Kidney (tissue), 22 donors: ENCODE measurements at places on chromosomes 2 and 18. TPM values are rescaled to one million over a fixed set of nuclear protein-coding genes. Genes with fewer than 3 reads are reported as not detected.

Gene GAL3ST2
- 0.39 TPM for polyA plus RNA-seq

Gene ARHGEF4
- polyA plus RNA-seq: 0.90 TPM

Gene DCDC2C
- not detected for polyA plus RNA-seq

- H3K4me3 ChIP-seq: no peak overlapping the region
- H3K4me1 ChIP-seq: peaks cover 12% of the 10 kb centered on the region
- H3K27me3 ChIP-seq: no peaks in the 10 kb centered on the region
- no peak overlapping the region for H3K27ac ChIP-seq
- DNase-seq: no peak
- no peaks in the 10 kb centered on the region for H3K36me3 ChIP-seq
These were observed 113.3 kb downstream of the FAM210A start for GRCh38 chr18:13613099-13613498.

DNA sequence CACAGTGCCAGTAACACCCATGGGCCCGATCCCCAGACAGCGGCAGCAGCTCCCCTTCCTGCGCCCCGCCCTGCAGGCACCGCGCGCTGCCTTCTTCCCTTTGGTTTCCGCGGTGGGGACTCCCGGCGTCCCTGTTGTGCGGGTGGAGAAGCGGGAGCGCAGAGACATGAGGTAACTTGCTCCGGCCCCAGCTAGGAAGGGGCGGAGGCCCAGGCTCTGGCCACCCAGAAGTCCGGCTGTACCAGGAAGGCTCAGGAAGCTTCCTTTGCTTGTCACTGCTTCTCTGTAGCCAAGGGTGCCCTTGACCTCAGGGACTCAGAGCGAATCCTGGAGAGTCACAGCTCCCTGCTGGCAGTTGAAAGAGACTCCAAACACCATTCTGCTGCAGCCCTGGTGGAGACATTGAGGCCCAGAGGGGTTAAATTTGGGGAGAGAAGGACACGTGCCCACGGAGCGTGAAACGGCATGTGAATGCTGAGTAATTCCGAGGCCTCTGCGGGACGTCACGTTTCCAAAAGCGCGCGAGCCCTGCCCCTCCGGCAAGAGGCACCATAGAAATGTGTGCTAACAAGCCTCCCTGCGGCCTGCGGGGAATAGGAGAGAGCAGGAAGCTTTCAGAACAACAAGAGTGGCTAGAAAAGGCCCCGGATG, 6.7 kb upstream of the ADCY3 start:
- H3K27ac ChIP-seq: no peak overlapping the region
- H3K36me3 ChIP-seq: no peaks in the 10 kb centered on the region
- no peak overlapping the region for H3K4me3 ChIP-seq

DNA sequence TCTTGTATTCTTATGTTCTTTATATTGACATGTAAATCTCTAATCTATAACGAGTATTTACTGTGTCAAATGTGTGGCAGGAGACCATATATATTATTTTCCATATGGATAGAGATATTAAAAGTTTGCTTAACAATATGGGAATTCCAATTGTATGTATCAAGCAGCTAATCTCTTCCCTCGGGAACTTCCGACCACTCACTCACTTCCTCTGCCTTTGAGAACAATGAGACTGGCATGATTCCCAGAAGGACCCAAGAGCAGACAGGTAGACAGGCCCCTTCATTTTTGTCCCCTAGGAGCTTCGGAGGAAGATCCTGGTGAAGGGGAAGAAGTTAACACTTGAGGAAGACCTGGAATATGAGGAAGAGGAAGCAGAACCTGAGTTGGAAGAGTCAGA, 24.1 kb downstream of the PLCD4 start:
- DNase-seq: no peak
- no peaks in the 10 kb centered on the region for H3K4me1 ChIP-seq
